ENCODE measurements at places on chromosomes 12 and 14. TPM values are rescaled to one million over a fixed set of nuclear protein-coding genes. Genes with fewer than 3 reads are reported as not detected.
A peak's percentile ranks its signal among the peaks of the same experiment; 100 is the strongest.

DNA sequence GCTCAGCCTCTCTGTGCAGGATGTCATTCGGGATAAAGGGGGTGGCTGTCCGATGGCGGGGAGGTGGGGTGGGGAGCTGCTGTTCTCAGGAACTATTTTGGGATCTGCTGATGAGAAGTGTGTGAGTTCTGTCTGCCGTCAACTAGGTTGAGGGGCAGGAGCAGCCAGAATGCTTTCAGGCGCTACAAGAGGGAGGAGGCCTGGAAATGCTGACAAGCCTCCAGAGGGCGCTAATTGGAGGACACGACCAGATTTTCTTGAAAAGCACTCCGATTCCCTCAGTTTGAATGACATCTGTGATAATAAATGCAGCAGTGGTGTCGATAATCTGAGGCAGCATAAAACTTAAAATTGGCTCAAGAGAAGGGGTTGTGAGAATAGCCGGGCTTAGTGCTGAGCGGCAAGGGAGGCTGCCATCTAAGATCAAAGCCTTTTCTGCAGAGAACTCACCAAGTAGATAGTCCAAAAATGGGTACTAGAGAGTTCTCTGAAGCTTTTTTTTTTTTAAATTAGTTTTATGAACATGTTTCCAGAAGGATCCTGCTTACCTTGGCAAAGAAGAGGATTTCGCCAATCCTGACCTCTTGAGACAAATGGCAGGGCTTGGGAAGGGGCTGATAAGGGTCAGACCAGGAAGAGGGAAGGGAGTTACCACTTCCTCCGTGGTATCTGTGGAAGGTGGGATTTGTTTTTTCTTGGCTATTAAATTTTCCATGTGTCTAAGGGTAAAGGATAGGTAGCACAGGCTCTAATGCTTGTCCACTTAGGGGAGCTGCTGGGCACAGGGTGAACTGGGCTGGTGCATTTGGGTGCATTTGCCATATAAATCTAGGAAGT is 94.4 kb downstream of the CRACR2A start:
- DNase-seq = peak; percentile 36

GRCh38 chr14:104555430-104556255 is 23.9 kb upstream of the C14orf180 start:
- no peak for DNase-seq

GRCh38 chr12:47276621-47277309 is 197.0 kb upstream of the AMIGO2 start:
- peak; percentile 29 for DNase-seq

DNA sequence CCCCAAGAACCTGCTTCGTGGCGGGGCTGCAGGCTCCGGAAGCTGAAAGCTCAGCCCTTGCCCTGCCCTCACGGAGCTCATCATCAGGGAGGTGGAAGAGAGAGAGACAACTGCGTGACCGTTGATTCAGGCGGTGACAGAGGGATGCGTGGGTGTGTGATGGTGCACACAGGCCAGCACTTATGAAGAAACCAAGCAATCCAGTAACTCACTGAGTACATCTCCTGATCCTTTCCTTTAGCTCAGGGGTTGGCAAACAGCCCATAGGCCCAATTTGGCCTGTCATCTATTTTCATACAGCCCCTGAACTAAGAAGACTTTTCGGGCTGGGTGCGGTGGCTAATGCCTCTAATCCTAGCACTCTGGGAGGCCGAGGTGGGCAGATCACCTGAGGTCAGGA is 49.9 kb downstream of the TESC start:
- DNase-seq = no peak

- DNase-seq = peak; percentile 80
Measured at GRCh38 chr12:16939871-16940306, 333.9 kb upstream of the LMO3 start.

GRCh38 chr14:104477117-104477623 is 102.4 kb upstream of the C14orf180 start:
- no peak for DNase-seq

- DNase-seq = peak; percentile 68
Measured at GRCh38 chr12:110403976-110404682, 621 bp upstream of the ANAPC7 start.

GRCh38 chr14:71905031-71905430 is 27.2 kb upstream of the RGS6 start:
- no peak for DNase-seq

- no peak for DNase-seq
Measured at GRCh38 chr12:6778217-6778573, 5.9 kb downstream of the LAG3 start.

ARHGAP9 gene
- total RNA-seq = not detected

Measured in HepG2 (cell line).